ENCODE measurements at places on chromosomes 4 and X.

DNA sequence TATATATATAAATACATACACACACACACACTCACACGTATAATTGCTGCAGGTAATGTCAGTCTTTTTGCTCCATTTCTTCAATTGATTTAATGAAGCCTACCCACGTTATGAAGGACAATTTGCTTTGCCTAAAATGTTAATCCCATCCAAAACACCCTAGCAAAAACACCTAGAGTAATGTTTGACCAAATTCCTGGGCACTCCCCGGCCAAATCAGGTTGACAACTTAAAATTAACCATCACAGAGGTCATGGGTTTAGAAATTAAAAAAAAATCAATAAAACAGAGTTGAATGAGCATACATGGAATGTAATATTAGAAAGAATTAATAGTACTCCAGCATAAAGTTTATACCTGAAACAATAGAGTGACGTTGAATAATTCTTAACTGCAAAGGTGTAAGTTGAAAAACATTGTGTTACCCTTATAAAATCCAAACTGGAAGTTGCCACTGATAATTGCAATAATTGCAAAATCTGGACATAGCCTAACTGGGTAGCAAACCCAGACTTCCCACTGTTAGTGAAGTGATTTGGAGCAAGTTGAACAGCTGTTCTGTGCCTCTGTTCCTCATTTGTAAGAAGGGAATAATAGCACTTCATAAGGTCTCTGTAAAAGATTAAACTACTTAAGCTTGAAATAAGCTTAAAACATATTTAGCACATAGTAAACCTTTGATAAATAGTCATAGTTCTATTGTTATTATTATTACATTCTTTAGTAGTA is 2120.5 kb downstream of the PCDH7 start:
- no peak for DNase-seq

DNA sequence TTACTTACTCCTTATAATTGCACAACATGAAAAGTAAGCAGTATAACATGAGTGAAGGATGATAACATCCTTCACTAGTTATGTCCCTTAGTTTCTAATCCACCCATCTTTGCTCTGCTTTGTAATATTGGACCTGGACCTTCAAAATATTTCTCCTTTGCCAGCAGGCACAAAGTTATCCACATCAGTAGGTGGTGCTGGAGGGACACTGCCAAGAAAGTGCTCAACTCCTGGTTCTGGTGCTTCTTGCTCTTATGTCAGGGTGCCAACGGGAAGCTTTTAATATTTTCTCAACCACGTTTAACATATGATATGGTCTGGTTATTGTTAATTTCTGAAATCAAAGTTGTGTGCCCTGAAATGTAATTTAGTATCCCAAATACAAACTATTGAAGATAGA is 49.1 kb downstream of the TMEM165 start:
- DNase-seq, result no peak

GRCh38 chrX:8636497-8636896 is 95.4 kb downstream of the ANOS1 start:
- DNase-seq, result no peak

DNA sequence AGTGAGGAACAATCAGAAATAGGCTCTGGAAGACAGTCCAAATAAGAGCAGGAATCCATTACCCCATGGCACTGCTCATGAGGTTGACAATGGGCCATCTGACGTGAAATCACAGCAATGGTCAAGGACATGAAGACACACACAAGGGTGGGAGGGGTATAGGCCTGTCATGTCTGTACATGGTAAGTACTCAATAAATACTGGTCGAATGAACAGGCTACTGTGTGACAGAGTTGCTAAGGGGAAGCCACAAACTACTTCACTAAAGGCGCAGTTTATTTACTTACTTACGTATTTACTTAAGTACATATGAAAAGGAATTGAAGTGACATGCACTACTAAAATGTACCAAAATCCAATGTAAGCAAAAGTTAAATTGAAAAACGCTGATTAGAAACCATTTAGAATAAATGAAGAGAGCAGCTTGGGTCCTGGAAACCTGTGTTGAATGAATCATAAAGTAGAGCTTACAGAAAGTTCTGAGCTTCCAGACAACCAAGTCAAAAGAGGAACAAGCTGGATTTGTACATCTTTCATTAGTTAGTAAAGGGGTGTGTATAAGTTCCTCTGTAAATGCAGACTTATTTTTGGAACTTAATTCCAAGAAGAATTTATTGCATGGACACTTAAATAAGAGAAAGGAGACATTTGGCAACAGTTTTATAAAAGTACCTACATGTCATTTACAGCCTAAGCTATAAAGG is 32.7 kb downstream of the ALPK1 start:
- DNase-seq, result no peak

DNA sequence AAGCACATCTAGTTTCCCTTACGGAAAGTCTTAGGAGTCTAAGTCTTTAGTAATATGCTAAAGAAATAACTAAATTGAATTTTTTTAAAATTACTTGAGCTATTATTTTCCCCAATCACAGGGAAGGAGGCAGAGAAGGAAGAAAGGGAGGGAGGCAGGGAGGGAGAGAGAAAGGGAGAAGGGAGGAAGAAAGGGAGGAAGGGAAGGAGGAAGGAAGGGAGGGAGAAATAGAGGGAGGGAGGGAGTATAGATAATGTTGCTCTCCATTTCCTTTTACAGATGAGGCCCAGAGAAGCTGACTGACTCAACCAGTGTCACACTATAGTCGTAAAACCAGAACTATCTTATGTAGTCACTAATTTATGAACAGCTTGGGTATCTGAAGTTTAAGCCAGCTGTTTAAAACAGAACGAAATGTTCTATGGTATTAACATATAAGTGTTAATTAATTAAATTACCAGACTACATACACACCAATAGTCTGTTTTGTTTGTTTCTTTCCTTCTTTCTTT is 14.6 kb downstream of the SH3RF1 start:
- DNase-seq, result no peak

DNA sequence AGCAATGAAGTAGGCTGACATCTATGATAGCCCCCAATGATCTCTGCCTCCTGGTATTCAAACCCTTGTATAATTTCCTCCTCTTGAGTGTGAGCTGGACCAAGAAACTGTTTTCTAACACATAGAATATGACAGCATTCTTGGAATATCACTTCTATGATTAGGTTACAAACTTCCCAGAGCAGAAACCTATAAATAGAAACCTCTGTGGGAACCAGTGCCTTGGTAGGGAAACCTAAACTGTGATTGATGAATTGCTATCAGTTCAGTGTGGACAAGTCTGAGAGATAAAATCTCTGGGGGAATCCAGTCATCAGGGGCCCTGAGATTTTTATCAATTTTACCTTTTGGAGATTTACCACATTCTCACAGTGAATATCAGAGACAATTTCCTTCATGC is 756.5 kb upstream of the AGA start:
- no peak for DNase-seq

DNA sequence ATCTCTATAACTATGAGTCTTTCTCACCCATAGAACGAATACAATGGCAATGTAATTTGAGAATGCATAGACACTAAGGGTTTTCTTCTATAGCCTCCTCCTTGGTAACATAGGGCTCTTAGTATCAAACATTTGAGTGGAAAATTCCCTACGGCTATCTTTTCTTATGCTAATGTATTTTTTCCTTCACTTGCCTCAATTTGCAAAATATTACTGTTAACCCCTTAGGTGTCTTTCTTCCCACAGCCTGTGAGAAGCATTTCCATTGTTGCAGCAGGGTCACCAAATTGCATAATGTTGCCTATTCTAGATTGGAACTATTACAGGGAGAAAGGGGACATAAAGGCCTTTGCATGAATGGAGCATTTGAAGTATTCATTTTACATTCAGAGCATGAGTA is 140.5 kb upstream of the RAPGEF2 start:
- no peak for DNase-seq

DNA sequence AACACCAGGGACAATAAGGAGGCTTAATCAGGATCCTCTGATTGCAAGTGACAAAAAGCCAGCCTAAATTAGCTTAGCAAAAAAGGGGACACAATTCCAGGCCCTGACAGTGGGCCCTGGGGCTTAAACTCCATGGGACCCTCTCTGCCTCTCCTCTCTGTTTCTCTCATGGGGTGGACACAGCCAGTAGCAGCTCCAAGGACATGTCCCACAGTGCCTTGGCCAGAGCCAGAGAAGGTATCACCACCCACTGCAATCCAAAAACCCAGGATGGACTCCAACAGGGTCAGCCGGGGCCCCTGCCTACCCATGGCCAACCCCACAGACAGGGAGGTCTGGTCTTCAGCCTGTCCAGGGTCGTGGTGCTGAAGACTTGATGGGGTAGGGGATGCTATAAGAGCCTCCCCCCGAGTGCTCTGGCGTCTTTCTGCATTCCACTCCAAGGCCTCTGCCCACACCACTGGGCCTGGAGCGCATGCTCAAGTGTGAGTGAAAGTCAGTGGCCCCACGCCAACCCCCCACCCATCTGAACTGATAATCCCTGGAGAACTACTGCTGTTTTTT is 19.7 kb upstream of the PPP2R2C start:
- no peak for DNase-seq

DNA sequence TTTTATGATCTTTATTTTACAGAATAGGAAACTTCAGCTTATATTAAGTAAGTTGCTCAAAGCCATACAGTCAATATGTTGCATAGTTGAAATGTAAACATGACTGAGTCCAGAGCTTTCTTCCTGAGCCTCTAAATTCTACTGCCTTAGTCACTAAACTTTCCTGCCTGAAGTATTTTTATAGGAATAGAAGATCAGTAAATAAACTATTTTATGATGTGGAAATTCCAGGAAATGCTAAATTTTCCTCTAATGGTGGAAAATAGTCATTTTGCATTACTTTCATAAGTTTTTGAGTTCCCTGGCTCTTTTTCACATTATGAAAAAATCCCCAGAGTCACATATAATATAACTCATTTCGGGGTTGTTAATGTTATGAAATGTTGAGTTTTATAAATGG is 182.8 kb downstream of the BANK1 start:
- no peak for DNase-seq

GRCh38 chr4:7861440-7861881 is 78.2 kb downstream of the AFAP1 start:
- DNase-seq, result peak; percentile 98

DNA sequence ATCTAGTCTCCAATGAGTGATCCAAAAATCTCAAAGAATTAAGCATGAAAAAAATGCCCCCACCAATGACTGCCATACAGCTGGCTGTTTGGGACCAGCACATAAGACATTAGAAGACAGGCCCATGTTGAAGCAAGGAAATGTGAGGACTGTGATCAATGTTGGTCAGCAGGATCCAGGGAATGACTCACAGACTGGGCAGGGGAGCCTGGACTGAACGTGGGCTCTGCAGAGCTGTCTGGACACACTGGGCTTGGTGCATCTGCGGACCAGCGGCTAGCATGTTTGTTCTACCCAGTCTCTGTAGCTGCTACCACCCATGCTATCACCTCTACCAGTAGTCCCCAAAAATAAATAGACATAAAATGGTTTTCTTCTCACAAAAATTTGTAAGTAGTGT is 108.6 kb downstream of the PALLD start:
- no peak for DNase-seq

GRCh38 chrX:51496501-51497291 is at the start of gene NUDT11:
TSS of gene NUDT11 (minus strand) at chrX:51496592. CDS start at chrX:51496444, 148 bp downstream.
- no peak for DNase-seq

DNA sequence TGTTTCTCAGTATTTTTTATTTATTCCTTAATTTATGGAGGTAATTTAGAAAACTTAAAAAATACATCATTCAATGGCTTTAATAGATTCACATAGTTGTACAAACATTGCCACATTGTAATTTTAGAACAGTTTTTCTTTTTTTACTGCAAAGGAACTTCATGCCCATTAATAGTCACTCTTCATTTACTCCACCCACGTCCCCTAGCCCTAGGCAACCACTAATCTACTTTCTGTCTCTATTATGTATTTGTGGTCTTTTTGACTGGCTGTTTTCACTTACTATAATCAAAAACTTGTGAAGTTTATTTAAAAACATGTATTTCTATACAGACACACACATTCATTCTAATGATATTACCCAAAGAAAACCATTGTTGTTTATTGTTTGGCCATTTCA is 664.8 kb downstream of the GRID2 start:
- no peak for DNase-seq

DNA sequence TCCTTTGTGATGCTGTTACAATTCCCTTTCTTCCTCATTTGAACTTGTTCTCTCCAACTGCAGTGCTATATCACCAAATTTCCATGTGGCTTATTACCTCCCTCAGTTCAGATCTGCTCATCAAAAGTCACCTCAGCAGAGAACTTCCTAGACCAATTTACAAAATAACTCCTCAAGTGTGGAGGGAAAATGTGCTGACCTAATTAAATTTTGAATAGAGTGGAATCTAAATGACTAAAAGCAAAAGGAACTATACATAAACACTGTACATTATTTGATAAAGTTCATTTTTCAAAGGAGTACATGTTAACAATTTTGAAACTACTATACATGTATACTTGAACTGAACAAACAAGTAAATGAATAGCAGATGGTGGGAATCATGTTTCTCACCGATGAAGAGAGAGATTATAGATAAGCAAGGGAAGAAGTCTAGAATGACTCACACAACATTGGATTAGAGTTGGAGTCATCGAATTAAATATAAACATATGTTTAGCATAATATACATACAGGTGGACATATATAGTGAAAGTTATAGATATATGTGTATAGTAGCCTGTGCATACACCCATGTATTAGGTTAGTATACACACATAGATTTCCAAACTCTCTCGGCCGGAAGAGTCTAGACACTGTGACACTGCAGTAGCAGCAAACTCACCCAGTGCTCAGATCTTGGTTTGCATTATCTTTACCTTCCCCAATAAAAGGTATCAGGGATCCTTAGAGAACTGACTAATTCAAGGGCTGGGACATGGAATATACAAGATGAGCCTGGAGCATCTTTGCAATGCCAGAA is 318.7 kb downstream of the PCDH18 start:
- DNase-seq, result peak; percentile 31

- DNase-seq, result no peak
Observed at GRCh38 chr4:30094887-30095286, 625.3 kb upstream of the PCDH7 start.

DNA sequence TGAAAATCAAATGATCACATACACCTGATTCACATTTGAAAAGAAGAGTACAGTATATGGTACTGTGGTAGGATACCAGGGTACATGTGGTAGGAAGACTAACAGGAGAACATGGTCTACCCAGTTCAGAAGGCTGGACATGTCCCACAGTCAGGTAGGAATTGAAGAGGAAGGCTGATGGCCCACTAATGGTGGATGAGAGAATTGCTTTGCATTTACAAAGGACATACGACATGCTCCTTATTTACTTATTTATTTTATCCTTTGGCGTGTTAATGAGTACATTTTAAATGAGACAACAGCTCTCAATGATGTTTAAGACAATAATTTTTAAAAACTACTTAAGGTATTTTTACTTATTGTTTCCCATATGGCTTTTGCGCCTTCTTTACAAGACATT is 106.7 kb upstream of the BMP2K start:
- no peak for DNase-seq

GRCh38 chrX:93322110-93322509 is 351.3 kb downstream of the NAP1L3 start:
- no peak for DNase-seq

- DNase-seq, result no peak
Observed at GRCh38 chr4:177322881-177323280, 13.2 kb downstream of the NEIL3 start.

- DNase-seq, result peak; percentile 10
Observed at GRCh38 chr4:15917297-15917696, 21.2 kb downstream of the FGFBP1 start.

GRCh38 chrX:9706421-9706820 is 59.2 kb downstream of the GPR143 start:
- no peak for DNase-seq

GRCh38 chrX:112058255-112058654 is 24.3 kb downstream of the TRPC5 start:
- DNase-seq, result no peak
